ENCODE measurements at places on chromosomes 16 and 17.

DNA sequence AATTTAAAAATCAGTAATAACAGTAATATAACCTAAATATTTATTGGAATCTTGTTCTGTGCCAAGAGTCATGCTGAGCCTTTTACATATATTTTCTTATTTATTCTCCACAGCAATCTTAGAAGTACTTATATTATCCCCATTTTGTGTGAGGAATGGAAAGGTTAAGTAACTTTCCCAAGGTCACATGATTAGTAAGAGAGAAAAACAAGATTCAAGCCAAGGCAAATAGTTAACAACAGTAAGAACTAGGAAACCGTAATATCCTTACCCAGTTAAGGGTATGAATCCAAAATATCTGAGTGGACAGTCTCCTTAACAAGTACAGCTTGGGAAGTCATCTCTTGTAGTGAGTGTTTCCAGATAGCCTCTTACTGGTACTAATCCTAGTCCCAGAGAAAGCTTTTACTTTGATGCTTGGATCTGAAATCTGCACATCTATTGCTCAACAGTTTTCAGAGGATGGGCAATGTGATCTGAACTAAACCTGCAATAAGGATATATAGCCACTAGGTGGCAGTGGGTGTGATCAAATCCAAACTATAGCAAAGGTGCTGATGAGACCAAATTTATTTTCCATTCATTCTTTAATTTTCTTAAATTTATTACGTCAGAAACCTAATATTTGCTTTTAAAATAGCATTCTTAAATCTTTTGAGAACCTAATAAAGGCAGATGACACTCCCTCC lies 23.3 kb downstream of the SHISA6 start:
- no peak for DNase-seq

DNA sequence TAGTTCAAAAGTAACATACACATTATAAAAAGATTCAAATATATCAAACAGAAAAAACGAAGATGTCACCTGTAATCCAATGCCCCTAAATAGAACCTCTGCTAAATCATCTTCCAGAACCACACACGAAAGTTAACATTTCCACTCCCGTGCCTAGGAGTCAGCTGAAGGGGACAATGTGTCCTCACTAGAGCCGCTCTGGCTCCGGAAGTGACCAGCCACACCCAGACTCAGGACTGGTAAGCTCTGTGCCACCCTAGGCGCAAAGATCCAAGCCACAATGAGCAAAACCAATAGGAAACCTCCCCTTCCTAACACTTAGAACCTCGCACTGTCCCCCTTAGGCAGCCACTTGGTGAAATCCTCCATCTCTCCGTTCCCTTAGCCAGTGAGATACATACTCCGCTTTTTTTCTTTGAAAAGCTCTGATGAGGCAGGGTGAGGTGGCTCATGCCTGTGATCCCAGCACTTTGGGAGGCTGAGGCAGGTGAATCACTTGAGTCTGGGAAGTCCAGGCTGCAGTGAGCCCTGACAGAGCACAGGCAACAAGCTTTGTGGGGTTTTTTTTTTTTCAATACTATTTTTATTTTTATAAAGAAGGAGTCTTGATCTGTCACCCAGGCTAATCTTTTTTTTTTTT lies 11.8 kb downstream of the CTRB1 start:
- no peak for DNase-seq

DNA sequence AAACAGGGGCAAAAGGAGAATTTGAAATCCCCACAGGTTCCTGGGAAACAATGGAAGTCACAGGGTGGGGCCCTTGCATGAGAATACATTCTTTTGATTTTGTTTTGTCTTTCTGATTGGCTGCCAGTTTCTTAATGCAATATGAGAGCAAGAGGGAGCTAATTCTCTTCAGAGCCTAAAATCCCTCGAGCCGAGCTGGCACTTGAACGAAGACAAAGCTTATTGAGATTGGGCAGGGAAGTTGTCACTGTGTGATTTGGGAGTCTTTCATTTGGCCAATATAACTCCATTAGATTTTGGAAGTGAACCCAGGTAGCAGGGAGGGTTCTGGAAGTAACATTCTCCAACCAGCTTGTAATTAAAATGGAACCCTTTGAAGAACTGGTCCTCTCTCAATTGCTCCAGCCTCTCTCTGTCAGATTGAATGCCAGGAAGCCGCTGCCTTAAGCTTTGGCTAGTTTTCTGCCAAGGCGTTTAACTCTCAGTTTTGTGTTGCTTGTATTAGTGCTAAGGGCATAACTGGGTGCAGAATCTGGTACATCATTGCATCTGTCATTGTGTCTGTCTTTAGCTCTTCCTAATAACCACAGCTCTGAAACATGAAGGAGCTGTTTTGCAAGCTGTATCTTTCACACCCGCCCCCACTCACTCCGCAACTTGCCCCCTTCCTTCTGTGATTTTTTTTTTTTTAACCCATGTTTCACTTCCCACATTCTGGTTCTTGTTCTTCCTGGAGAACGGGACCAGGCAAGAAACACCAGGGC lies 272.0 kb downstream of the MAF start:
- no peak for DNase-seq

DNA sequence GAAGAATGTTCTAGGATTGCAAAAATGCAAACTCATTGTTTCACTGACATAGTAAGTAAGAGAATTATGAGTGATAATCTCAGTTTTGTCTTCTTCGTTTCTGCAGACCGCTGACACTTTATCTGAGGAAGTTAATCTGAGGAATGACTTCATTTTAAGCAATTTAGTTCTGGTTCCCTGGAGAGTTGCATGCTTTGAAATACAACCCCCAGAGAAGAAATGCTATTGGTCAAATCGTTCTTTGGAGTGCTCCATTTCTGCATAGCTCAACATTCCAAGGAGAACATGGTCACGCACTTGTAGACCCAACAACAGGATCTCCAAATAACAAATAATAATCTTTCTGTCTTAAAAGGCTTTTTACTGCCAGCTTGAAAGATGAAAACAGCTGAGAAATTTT lies 427.1 kb downstream of the GRIN2A start:
- DNase-seq, result no peak

DNA sequence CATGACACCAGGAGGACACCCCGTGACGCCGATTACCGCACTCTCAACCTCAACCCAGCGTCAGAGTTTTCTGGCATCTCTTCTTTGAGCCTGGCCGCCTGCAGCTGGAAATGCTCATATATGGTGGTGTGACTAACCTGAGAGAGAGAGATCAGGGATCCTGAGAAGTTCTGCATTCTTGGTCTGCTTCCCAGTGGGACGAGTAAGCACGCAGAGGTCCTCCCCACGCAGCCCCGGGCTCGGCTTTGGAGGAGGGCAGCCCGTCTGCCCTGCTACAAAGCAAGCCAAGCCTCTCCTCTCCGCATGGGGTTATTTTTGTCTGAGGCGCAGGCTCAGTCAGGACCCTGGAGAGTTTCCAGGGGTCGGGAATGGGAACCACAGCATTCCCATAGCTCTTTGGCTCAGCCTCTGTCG lies 16.5 kb downstream of the CRISPLD2 start:
- DNase-seq, result no peak

GRCh38 chr16:15665107-15665506 lies 15.1 kb downstream of the NDE1 start:
- DNase-seq, result no peak

DNA sequence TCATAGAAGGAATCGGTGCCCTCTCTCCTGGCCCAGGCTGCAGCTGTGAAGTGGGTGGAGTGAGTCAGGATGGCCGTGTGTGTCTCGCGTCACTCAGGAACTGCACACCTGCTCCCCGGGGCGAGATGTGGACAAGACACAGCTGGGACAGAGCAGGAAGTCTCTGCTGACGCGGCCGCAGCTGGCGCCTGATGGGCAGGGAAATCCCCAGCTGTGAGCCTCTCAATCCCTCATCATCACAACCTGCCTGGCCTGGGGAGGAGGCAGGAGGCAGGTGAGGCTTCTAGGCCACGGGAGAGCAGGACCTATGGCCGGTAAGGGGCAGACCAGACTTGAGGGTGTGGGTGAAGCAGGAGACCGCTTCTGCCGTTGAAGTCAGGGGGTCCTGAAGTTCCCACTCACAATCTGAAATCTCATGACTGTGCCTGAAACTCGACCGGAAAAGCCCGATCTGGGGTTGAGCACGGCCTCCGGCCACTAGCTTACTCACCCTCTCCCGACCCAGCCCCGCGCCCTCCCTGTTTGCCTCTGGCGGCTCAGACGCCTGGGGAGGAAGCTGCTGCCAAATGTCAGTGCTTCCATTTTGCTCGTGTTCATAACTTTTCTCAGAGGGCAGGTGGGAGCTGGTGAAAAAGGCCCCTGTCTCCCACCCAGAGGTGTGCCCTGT lies 1.1 kb upstream of the TRPV3 start:
- no peak for DNase-seq

- DNase-seq, result no peak
These were observed 34.8 kb upstream of the LITAF start for GRCh38 chr16:11621539-11621919.
